Neural progenitor cell (in vitro differentiated cells): ENCODE measurements at places on chromosomes 5 and 9. TPM values are rescaled to one million over a fixed set of nuclear protein-coding genes. Genes with fewer than 3 reads are reported as not detected.

GRCh38 chr9:93156475-93157008, 22.5 kb upstream of the NINJ1 start:
- no peak overlapping the region for H3K4me3 ChIP-seq
- no peak for DNase-seq
- H3K36me3 ChIP-seq: no peaks in the 10 kb centered on the region
- no peaks in the 10 kb centered on the region for H3K27me3 ChIP-seq

The ASS1 gene
- 22.5 and 28.9 TPM in 2 replicates for total RNA-seq

The UBE2R2 gene
- total RNA-seq: 53.6 and 68.3 TPM in 2 replicates

GRCh38 chr9:36893911-36894310, 140.2 kb downstream of the PAX5 start:
- H3K4me3 ChIP-seq: no peak overlapping the region
- no peaks in the 10 kb centered on the region for H3K36me3 ChIP-seq
- H3K27me3 ChIP-seq: no peaks in the 10 kb centered on the region
- DNase-seq: no peak
- no peak overlapping the region for H3K27ac ChIP-seq

GRCh38 chr9:91771027-91771426, 179.0 kb downstream of the ROR2 start:
- H3K27ac ChIP-seq: no peak overlapping the region
- DNase-seq: peak; percentile 35
- no peak overlapping the region for H3K4me3 ChIP-seq
- no peaks in the 10 kb centered on the region for H3K4me1 ChIP-seq
- H3K27me3 ChIP-seq: no peaks in the 10 kb centered on the region
- no peaks in the 10 kb centered on the region for H3K36me3 ChIP-seq

- H3K27me3 ChIP-seq: no peaks in the 10 kb centered on the region
- no peak for DNase-seq
- peaks cover 19% of the 10 kb centered on the region for H3K4me1 ChIP-seq
- H3K4me3 ChIP-seq: no peak overlapping the region
- no peaks in the 10 kb centered on the region for H3K36me3 ChIP-seq
Observed at GRCh38 chr5:2656206-2656605, 95.3 kb downstream of the IRX2 start.

- no peaks in the 10 kb centered on the region for H3K36me3 ChIP-seq
- no peak overlapping the region for H3K4me3 ChIP-seq
- H3K4me1 ChIP-seq: peaks cover 17% of the 10 kb centered on the region
- H3K27ac ChIP-seq: no peak overlapping the region
- DNase-seq: no peak
Observed at GRCh38 chr5:178388386-178389025, 155.9 kb upstream of the PHYKPL start.

GRCh38 chr9:136437430-136437829, 2.2 kb downstream of the INPP5E start:
- peaks cover 9% of the 10 kb centered on the region for H3K4me1 ChIP-seq
- H3K27ac ChIP-seq: no peak overlapping the region

GRCh38 chr5:51618234-51618633, 235.0 kb downstream of the ISL1 start:
- no peak overlapping the region for H3K27ac ChIP-seq
- peaks cover 29% of the 10 kb centered on the region for H3K4me1 ChIP-seq
- no peaks in the 10 kb centered on the region for H3K27me3 ChIP-seq
- H3K36me3 ChIP-seq: no peaks in the 10 kb centered on the region
- peak; percentile 7 for DNase-seq
- no peak overlapping the region for H3K4me3 ChIP-seq

- H3K36me3 ChIP-seq: no peaks in the 10 kb centered on the region
- peak; percentile 97 for DNase-seq
- H3K4me1 ChIP-seq: peaks cover 5% of the 10 kb centered on the region
Observed at GRCh38 chr5:55712023-55712859, at the start of gene SLC38A9. Gene SLC38A9, minus strand, starts transcription at chr5:55712324. Its CDS starts 14,366 bp downstream, at chr5:55697958.

The DRD1 gene
- total RNA-seq: 0.09 TPM in 1 of 2 replicates, not detected in the other

GRCh38 chr9:37465249-37466036, at the start of gene ZBTB5:
Gene ZBTB5, minus strand, starts transcription at chr9:37465450. Its CDS starts 22,899 bp downstream, at chr9:37442551.
- peak; percentile 100 for DNase-seq
- H3K27me3 ChIP-seq: no peaks in the 10 kb centered on the region
- peaks cover 22% of the 10 kb centered on the region for H3K4me1 ChIP-seq
- no peaks in the 10 kb centered on the region for H3K36me3 ChIP-seq

GRCh38 chr5:53463909-53464621, 16.4 kb upstream of the FST start:
- no peak overlapping the region for H3K4me3 ChIP-seq
- H3K4me1 ChIP-seq: no peaks in the 10 kb centered on the region
- no peak overlapping the region for H3K27ac ChIP-seq
- H3K36me3 ChIP-seq: no peaks in the 10 kb centered on the region

GRCh38 chr5:178353461-178353860, 120.9 kb upstream of the PHYKPL start:
- no peak overlapping the region for H3K4me3 ChIP-seq
- no peaks in the 10 kb centered on the region for H3K36me3 ChIP-seq
- no peak for DNase-seq
- peaks cover 21% of the 10 kb centered on the region for H3K4me1 ChIP-seq

The NAIF1 gene
- 8.4 and 9.5 TPM in 2 replicates for total RNA-seq

GRCh38 chr5:26660116-26660515, 378.3 kb downstream of the CDH9 start:
- no peak overlapping the region for H3K4me3 ChIP-seq
- H3K27ac ChIP-seq: no peak overlapping the region
- no peaks in the 10 kb centered on the region for H3K4me1 ChIP-seq
- DNase-seq: no peak

The IFNB1 gene
- total RNA-seq: not detected in 2 replicates
